Activated T-helper 1 cell treated with anti-CD3 and anti-CD28 coated beads, Interleukin-2, amount 50 U/mL, for 16 hours (primary cell): ENCODE measurements at places on chromosomes 6 and 20.

GRCh38 chr20:35617397-35618262, 2.0 kb downstream of the SPAG4 start:
- DNase-seq = no peak

DNA sequence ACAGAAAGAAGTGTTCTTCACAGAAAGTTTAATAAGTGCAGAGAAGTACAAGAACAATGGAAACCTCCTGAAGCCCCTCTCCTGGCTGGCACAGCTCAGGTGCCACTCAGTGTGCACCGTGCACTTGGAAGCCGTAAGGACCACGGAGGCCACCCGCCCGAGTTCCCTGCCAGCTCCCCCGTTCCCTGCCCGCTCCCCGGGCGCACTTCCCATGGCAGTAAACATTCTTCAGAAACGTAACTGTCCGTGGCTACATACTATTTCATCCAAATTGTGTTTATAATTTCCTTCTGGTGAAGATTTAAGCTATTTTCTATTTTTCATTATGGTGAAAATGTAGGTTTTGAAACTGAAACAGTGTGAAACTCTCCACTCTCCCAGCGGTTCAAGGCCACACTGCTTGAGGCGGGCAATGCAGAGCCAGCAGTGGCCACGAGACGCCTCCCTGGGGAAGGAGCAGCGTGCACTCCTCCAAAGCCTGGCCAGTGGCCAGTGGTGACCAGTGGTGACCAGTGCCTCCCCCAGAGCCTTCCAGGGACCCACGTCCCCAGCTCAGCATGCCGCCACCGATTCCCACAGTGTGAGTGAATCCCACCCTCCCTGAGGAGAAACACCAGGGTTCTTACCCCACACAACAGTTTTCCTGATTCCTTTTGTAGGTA, 46.4 kb downstream of the TAF4 start:
- DNase-seq = no peak

GRCh38 chr6:154318721-154319120, 37.9 kb downstream of the IPCEF1 start:
- no peak for DNase-seq

- no peak for DNase-seq
Observed at GRCh38 chr6:159830501-159831372, 30.7 kb downstream of the PNLDC1 start.

- no peak for DNase-seq
Observed at GRCh38 chr6:12543953-12544352, 172.6 kb upstream of the PHACTR1 start.

DNA sequence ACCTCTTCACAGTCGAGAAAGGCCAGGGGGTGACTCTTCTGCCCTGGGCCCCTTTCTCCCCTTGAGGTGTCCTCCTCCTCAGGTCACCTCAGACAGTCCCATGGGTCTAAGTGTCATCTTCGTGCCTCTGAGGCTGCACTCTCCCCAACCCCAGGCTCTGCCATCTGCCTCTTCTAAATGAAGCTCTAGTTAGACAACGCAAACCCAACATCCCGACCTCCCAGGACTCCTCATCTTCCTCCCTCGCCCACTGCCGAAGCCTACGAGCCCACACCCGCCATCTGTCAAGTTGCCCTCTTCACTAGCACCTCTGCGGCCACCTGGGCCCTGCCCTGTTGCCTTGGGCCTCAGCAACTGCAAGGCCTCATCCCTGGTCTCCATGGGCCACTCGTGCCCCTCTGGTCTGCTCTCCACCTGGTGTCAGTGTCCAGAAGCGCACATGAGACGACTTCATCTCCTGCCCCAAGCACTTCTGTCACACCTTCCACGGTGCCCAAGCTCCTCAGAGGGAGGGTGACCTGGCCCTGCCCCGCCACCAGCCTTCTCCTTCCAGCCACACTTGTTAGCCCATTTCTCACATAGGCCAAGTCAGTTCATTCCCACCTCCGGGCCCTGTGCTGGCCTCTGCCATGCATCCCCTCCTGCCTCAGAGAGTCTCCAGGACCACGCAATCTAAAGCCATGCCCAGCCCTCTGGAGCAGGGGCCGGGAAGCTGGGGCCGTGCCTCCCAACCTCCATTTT, 53.8 kb downstream of the RRBP1 start:
- no peak for DNase-seq

DNA sequence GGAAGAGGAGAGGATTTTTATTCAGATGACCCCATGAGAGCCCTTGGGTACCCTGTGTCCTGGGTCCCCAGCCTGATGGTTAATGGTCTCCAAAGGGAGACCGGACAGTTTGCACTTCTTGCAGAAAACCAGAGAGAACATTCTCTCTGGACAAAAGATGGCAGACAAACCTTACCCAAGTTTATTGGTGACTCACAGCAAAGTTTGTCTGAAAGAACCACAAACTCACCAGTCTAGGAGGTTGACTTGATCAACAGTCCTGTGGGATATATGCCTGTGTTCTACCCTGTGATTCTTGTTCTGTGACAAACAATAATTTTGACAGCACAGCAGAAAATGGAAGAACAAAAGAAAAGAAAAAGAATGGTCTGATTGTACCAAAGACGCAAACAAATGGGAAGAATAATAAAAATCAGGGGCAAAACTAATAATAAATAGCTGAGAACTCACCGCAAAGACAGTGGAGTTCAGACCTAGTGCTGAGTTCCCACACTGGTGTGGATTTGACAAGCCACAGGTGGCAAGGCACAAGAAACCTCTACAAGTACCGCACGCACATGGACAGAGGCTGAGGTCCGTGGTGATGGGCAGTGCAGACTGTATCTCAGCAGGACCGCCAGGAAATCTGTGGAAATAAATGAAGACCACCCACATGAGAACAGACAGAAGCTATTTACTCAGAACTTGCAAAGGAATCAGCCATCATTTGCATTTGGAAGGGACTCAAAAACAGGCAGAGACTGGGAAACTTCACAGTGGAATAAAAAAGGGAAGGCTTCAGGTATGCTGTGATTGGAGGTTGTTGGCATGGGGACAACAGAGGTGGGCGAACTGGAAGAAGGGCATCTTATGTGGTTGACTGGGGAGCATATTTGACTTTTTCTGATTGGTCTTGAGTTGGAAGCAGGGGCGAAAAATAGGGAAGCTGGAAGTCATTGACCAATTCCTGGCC, 246.3 kb upstream of the RNF24 start:
- no peak for DNase-seq

DNA sequence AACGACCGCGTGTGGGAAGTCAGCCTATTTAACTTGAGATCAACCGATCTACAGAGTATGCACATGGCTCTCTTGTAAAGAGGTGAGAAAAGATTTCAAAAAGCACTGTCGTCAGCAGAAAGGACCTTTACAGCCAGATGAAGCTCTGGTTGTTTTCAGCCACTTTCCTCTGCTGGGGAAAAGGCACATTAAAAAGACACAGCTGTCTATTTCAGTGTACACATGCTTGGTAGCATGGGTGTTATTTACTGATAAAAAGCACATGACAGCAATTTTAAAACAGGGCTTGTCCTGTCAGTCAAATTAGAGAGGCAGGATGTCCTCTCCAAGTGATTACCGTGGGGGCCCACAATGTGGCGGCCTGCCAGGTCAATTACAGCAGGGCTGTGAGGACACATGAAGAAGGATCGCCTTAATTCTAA, 188.9 kb downstream of the PRKN start:
- no peak for DNase-seq

GRCh38 chr6:56525974-56526789, 116.5 kb downstream of the DST start:
- DNase-seq = no peak

DNA sequence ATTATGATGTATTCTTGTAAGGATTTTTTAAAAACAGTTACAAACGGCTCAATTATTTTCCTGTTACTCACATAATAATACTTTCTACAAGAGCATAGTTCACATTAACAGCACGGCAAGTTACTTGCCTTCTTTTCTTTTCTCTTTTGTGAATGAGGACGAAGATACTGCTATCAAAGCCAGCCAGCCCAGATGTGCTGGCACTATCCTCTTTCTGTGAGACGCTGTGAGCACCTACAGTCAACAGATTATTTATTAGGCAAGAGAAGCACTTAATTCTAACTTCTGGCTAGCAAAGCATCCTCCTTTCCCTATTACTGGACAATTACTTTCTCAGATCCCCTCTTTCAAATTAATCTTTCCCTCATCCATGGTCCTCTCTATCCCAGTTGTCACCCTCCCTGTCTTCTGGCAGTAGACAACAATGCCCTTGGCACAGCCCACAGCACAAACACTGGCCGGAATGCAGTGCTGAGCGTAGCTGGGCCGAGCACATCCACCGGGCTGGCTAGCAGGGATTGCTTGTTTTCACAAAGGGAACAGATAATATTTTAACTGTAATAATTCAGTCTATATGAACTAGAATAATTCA, 262.1 kb downstream of the FOXC1 start:
- DNase-seq = no peak
